Epithelial cell of proximal tubule (primary cell): ENCODE measurements at places on chromosomes 5 and 9. TPM values are rescaled to one million over a fixed set of nuclear protein-coding genes. Genes with fewer than 3 reads are reported as not detected.

LCN1 gene
- total RNA-seq: not detected in 2 replicates

ARL14EPL gene
- 0.17 TPM in 1 of 2 replicates, not detected in the other for total RNA-seq

F12 gene
- total RNA-seq: 9.2 and 12.9 TPM in 2 replicates

CATSPER3 gene
- 0.29 TPM in 1 of 2 replicates, not detected in the other for total RNA-seq

AP3S1 gene
- 73.2 and 144 TPM in 2 replicates for total RNA-seq
